ENCODE measurements at places on chromosomes 13 and 19. TPM values are rescaled to one million over a fixed set of nuclear protein-coding genes. Genes with fewer than 3 reads are reported as not detected.

DNA sequence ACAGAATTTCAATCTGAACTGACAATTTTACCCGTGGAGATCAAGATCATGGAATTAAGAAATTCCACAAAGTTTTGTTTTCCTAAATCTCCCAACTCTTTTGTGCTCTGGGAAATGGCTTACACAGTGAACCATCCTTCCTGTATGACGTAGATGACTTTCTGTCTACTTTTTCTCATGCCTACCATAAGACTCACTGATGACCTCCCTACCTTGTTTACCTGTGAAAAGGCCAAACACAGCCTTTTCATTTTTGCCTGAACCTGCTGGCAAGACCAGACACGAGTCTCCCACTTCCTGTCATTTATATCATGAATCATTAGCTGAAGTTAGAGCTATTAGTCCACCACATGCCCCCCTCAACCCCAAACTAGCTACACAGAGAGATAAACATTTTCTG is 4.6 kb upstream of the KBTBD6 start:
- DNase-seq: no peak
- H3K4me1 ChIP-seq: peaks cover 6% of the 10 kb centered on the region
- no peaks in the 10 kb centered on the region for H3K36me3 ChIP-seq

- no peak overlapping the region for H3K4me3 ChIP-seq
- H3K27me3 ChIP-seq: peaks cover 10% of the 10 kb centered on the region
- H3K27ac ChIP-seq: no peak overlapping the region
- H3K36me3 ChIP-seq: no peaks in the 10 kb centered on the region
Observed at GRCh38 chr19:383040-383439, 25.9 kb downstream of the C2CD4C start.

GRCh38 chr13:106917673-106918556 is 350.0 kb upstream of the ARGLU1 start:
- H3K4me3 ChIP-seq: peak overlapping the region; percentile 74
- peaks cover 64% of the 10 kb centered on the region for H3K4me1 ChIP-seq
- peak overlapping the region; percentile 99 for H3K27ac ChIP-seq
- H3K36me3 ChIP-seq: no peaks in the 10 kb centered on the region
- H3K27me3 ChIP-seq: peaks cover 10% of the 10 kb centered on the region
- peak; percentile 91 for DNase-seq

DNA sequence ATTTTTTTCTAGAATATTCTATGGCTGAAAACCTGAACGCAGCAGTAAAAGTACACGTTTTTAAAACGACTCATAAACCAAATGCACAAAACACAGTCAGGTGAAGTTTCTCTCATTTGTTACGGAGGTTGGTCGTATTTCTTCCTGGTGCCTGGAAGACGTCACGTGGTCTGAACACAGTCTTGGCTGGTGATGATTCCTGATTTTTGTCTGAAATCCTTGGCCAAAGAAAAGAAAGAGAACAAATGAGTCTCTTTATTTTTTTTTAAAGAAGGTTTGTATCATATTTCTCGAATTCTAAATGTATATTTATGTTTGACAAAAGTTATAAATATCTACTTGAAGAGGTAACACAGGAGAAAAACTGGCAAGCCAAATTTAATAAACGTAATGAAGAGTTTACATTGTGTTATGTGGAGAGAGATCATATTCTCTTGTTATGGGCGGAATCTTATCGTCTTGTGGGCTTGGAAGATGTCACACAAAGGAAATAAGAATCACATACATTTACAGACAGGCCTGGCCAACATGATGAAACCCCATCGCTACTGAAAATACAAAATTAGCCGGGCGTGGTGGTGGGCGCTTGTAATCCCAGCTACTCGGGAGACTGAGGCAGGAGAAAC is 10.0 kb upstream of the PNMA8A start:
- peak overlapping the region; percentile 98 for H3K27ac ChIP-seq
- no peak overlapping the region for H3K4me3 ChIP-seq
- no peak for DNase-seq
- H3K4me1 ChIP-seq: peaks cover 12% of the 10 kb centered on the region

GRCh38 chr19:39389631-39390414 is 1.1 kb downstream of the PAF1 start:
- DNase-seq: no peak
- H3K27ac ChIP-seq: peak overlapping the region; percentile 93
- peaks cover 19% of the 10 kb centered on the region for H3K4me1 ChIP-seq
- H3K36me3 ChIP-seq: peaks cover 33% of the 10 kb centered on the region

Gene ZNF180
- total RNA-seq: 7.7 TPM

Gene LILRA2
- total RNA-seq: not detected

Gene UPF3A
- total RNA-seq: 61.6 TPM

Gene YJU2
- total RNA-seq: 15.4 TPM

Gene KLK12
- not detected for total RNA-seq

Data from endothelial cell (in vitro differentiated cells).